ENCODE measurements at places on chromosomes 11 and 22. TPM values are rescaled to one million over a fixed set of nuclear protein-coding genes. Genes with fewer than 3 reads are reported as not detected.

Gene UCP3
- polyA plus RNA-seq: 0.70 TPM

DNA sequence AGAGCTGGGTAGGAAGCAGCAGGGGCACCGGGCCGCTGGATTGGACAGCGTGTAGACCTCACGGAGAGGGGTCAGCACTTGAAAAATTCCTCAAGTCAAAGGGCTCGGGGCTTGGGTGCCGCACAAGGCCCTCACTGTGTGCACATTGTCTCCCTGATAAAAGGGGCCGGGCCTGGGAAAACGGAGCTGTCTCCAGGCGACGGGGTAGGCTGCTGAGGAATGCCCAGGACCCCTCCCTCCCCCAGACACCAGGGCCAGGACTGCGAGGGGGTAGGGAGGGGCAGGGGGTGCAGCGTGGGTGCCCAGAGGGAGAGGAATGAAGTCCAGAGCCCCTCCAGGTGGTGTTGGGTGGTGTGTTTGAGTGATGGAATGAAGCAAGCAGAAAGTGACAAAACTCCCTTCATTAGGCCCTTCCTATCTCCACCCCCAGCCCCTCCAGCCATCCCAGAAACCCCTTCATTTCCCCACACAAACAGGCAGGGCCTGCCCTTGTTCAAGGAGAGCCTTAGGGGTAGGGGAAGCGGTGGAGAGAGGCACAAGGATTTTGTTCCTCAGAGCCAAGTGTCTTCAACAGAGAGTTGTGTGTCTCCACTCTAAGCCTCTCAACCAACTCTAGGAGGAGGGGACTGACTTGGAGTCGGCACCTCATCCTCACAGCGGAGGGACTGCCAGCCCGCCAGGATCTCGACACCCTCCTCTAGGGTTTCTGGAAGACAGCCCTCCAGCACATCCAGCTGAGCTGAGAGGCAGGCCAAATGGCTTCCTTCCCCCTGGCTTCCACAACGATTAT is 63.9 kb downstream of the SYN3 start:
- no peaks in the 10 kb centered on the region for H3K36me3 ChIP-seq
- H3K27me3 ChIP-seq: no peaks in the 10 kb centered on the region
- no peak overlapping the region for H3K4me3 ChIP-seq
- peak; percentile 48 for DNase-seq
- peaks cover 4% of the 10 kb centered on the region for H3K4me1 ChIP-seq
- H3K27ac ChIP-seq: no peak overlapping the region

GRCh38 chr11:20368438-20368837 is 4.9 kb downstream of the HTATIP2 start:
- no peaks in the 10 kb centered on the region for H3K27me3 ChIP-seq
- no peak overlapping the region for H3K4me3 ChIP-seq
- H3K27ac ChIP-seq: no peak overlapping the region
- peaks cover 4% of the 10 kb centered on the region for H3K36me3 ChIP-seq

DNA sequence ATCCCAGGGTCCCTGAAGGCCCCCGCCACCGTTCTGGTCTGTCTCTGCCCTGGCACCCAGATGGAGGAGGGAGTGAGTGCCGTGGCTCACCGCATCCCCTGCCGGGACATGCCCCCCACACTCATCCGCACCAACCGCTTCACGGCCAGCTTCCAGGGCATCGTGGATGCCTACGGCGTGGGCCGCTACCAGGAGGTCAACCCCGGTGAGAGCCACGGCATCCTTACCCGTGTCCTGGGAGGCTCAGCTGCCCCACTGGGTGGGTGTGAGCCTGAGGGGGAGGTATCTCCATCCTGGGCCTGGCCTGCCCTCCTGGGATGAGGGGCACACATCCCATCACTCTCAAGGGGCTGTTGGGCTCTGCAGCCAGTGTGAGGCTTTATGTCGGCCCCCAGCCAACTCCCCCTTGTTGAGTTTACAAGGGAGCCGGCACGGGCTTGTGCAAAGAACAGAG is 6.1 kb downstream of the TCIRG1 start:
- peaks cover 84% of the 10 kb centered on the region for H3K36me3 ChIP-seq
- peaks cover 23% of the 10 kb centered on the region for H3K4me1 ChIP-seq
- DNase-seq: no peak
- H3K27me3 ChIP-seq: no peaks in the 10 kb centered on the region
- H3K4me3 ChIP-seq: no peak overlapping the region

- H3K4me3 ChIP-seq: no peak overlapping the region
- DNase-seq: peak; percentile 35
- H3K36me3 ChIP-seq: no peaks in the 10 kb centered on the region
Observed at GRCh38 chr11:110903830-110904229, 191.6 kb upstream of the ARHGAP20 start.

- no peak overlapping the region for H3K4me3 ChIP-seq
- peaks cover 35% of the 10 kb centered on the region for H3K36me3 ChIP-seq
- no peaks in the 10 kb centered on the region for H3K27me3 ChIP-seq
- no peak overlapping the region for H3K27ac ChIP-seq
- H3K4me1 ChIP-seq: no peaks in the 10 kb centered on the region
- DNase-seq: no peak
Observed at GRCh38 chr11:113805640-113806039, 26.0 kb downstream of the CLDN25 start.

DNA sequence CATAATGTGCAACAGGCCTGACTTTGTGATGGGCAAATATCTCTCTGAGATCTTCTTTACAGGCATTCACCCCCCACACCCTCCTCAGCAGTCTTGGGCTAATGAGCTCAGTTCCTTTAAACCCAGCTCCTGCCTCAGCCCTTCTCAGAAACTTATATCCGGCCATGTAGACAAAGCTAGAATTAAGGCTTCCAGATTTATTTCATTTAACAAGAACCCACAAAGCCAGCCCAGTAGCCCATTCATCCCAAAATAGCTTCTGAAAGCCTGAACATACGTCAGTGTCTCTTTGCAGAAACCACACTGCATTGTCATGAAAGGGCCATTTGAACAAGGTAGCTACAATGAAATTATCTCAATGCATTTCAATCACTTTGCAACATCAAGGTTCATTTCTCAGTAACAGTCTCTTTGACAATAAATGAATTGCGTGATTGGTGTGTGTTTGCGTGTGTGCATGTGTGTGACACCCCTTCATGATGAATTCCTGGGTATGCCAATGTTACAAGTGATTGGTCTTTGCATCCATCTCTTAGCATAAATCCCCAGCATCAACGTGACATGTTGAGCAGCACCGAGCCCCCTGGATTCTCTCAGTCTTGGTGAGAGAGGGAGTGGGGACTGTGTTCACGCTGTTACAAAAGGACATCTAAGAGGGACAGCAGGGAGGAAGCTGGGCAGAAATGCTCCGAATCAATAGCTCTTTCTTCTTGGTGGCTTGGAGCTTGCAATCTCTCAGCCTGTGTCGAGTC is 299.6 kb downstream of the KIRREL3 start:
- H3K36me3 ChIP-seq: no peaks in the 10 kb centered on the region
- H3K4me3 ChIP-seq: no peak overlapping the region
- H3K27me3 ChIP-seq: no peaks in the 10 kb centered on the region
- H3K27ac ChIP-seq: no peak overlapping the region

Gene GGTLC3
- polyA plus RNA-seq: 0.25 TPM

- H3K27ac ChIP-seq: no peak overlapping the region
- H3K27me3 ChIP-seq: peaks cover 37% of the 10 kb centered on the region
- DNase-seq: no peak
- H3K36me3 ChIP-seq: no peaks in the 10 kb centered on the region
Observed at GRCh38 chr11:64032050-64032449, 3.7 kb upstream of the FLRT1 start.

- H3K4me3 ChIP-seq: no peak overlapping the region
- DNase-seq: peak; percentile 84
- peaks cover 8% of the 10 kb centered on the region for H3K36me3 ChIP-seq
Observed at GRCh38 chr11:36478700-36479329, 31.3 kb downstream of the TRAF6 start.

GRCh38 chr11:85114786-85115185 is 512.4 kb downstream of the DLG2 start:
- DNase-seq: no peak
- H3K27me3 ChIP-seq: no peaks in the 10 kb centered on the region
- H3K4me3 ChIP-seq: no peak overlapping the region

Gene RRM1
- polyA plus RNA-seq: 20.6 TPM

Gene SPTBN2
- 2.4 TPM for polyA plus RNA-seq

GRCh38 chr22:44925465-44926123 is 84.2 kb downstream of the PHF21B start:
- H3K36me3 ChIP-seq: no peaks in the 10 kb centered on the region
- H3K4me1 ChIP-seq: peaks cover 2% of the 10 kb centered on the region
- no peak overlapping the region for H3K27ac ChIP-seq
- DNase-seq: no peak
- no peaks in the 10 kb centered on the region for H3K27me3 ChIP-seq
- H3K4me3 ChIP-seq: no peak overlapping the region

DNA sequence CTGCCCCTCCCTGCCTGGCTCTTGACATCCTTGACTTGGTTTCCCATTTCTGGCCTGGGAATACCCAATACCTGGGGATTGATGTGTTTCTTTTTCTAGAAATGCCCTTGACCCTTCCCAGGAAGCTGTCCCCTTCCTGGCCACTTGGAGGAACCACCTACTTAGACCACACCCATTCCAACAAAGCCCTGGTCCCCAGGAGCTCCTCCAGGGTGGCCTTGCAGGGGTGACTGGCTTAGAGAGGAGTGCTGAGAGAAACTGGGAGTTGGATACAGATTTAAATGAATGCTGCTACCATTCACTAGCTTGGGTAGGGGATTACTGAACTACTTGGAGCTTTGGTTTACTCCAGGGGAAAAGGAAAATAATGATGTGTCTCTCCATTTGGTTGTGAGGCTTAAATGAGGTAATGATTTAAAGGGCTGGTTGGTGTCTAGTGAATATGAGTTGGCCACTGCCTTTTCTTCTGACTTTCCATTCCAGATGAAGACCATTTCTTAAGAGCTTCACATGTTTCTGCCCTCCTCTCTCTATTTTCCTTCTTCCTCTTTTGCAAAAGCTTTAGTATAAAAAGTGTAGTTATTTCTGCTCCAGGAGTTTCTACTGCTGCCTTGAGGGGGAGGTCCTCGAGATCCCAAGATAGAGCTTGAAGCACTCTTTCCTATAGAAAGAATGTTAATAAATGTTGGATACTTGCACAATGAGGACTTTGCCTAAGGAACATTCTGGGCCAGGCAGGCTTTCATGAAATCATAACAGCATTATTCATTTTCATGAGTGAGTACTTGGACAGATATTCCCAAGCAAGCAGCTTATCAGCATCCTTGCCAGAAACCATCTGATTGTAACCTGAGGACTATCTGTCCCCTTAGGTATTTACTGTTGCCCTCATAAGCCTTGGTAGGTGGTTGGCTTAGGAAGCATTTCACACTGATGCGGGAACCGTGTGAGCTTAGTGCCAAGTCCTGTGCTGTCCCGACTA is 22.4 kb downstream of the PANX1 start:
- H3K4me3 ChIP-seq: no peak overlapping the region
- H3K27ac ChIP-seq: no peak overlapping the region
- peaks cover 80% of the 10 kb centered on the region for H3K4me1 ChIP-seq
- no peaks in the 10 kb centered on the region for H3K27me3 ChIP-seq

GRCh38 chr11:33615751-33616150 is 84.9 kb downstream of the C11orf91 start:
- no peaks in the 10 kb centered on the region for H3K36me3 ChIP-seq
- no peaks in the 10 kb centered on the region for H3K4me1 ChIP-seq
- no peak overlapping the region for H3K4me3 ChIP-seq
- no peak for DNase-seq

DNA sequence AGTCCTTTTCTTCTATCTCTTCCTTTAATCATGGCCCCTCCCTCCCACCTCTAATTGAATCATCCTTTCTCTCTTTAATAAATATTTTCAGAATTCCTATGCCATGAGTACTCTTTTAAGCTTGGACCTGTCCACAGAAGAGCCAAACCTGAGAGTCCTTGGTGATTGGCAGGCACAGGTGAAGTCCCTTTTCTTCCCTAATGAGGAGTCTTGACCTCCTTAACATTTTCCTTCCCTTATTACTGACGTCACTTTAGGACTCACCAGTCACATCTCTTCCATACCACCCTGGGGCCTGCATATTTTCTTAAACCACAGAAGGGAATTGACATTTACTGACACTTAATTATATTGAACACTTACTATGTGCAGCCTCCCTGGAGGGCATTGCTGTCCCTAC is 41.0 kb upstream of the RASSF10 start:
- H3K4me1 ChIP-seq: peaks cover 8% of the 10 kb centered on the region
- no peak overlapping the region for H3K27ac ChIP-seq

Gene OTOG
- polyA plus RNA-seq: not detected

Gene PKNOX2
- polyA plus RNA-seq: 2.1 TPM

All from stomach (tissue), 19 donors.